Endodermal cell (in vitro differentiated cells): ENCODE measurements at places on chromosomes 7 and 10. TPM values are rescaled to one million over a fixed set of nuclear protein-coding genes. Genes with fewer than 3 reads are reported as not detected.

SLC29A4 gene
- 19.5 to 25.0 TPM (median 23.8 TPM) in 3 replicates for total RNA-seq

CCDC126 gene
- total RNA-seq, result 8.7 and 9.4 TPM in 2 replicates

IL15RA gene
- 0.18 and 0.37 TPM in 2 replicates for total RNA-seq

ATG9B gene
- 1.2 to 21.4 TPM (median 2.0 TPM) in 3 replicates for total RNA-seq

OIT3 gene
- total RNA-seq, result not detected in 2 replicates

VAX1 gene
- total RNA-seq, result 2.0 to 3.5 TPM (median 3.4 TPM) in 3 replicates

ASCC1 gene
- total RNA-seq, result 28.7 to 48.7 TPM (median 29.2 TPM) in 3 replicates

LIPN gene
- not detected in 2 replicates for total RNA-seq

CALHM1 gene
- total RNA-seq, result not detected in 3 replicates

LYZL2 gene
- not detected in 2 replicates for total RNA-seq

CREB5 gene
- 1.8 and 2.6 TPM in 2 replicates for total RNA-seq

GRM3 gene
- 0.16 to 0.91 TPM (median 0.29 TPM) in 3 replicates for total RNA-seq

GCK gene
- 0.29 to 0.72 TPM (median 0.63 TPM) in 3 replicates for total RNA-seq

OR2A12 gene
- not detected in 3 replicates for total RNA-seq

HOXA2 gene
- total RNA-seq, result not detected in 3 replicates
